Activated CD4-positive, alpha-beta memory T cell treated with anti-CD3 and anti-CD28 coated beads for 36 hours (primary cell): ENCODE measurements at places on chromosomes 7 and 10. TPM values are rescaled to one million over a fixed set of nuclear protein-coding genes. Genes with fewer than 3 reads are reported as not detected.

Gene TRIM24
- 15.9 TPM for total RNA-seq

Gene C10orf67
- total RNA-seq: 0.07 TPM

Gene SPAM1
- not detected for total RNA-seq

Gene LMTK2
- total RNA-seq: 10.8 TPM

GRCh38 chr10:11813855-11814567 lies 9.1 kb upstream of the PROSER2 start:
- no peak for DNase-seq
- H3K27ac ChIP-seq: no peak overlapping the region
- H3K4me1 ChIP-seq: no peaks in the 10 kb centered on the region
- H3K4me3 ChIP-seq: no peak overlapping the region
- no peaks in the 10 kb centered on the region for H3K36me3 ChIP-seq

DNA sequence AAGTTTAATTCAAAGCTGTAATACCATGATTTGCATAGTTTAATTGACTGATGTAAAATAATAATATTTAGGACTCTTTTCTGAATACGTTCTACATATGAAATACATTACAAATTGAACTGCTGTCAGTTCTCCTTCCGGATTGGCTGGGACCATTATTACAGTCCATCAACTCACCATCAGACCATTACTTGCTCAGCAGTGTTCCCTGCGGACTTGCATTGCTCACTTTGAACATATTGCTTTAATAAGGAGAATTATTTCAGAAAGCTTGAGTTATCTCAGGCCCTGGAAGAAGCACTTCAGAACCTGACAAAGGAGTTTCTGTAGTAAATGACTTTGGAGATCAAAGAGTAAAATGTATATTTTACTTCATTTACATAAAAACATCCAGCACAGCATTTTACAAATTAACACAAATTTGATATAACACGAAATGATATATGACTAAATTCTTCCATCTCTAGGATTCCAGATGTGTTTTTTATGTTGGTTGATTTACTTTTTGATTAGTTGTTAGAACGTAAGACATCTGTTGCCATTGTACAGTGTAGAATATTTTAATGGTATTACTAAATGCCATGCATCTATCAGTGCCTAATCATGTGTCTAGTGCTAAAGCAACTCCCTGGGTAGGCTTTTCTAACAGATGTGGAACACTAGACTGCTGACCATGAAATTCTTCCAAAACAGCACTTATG lies 418.5 kb upstream of the SEMA3A start:
- H3K4me1 ChIP-seq: no peaks in the 10 kb centered on the region
- no peaks in the 10 kb centered on the region for H3K27me3 ChIP-seq
- no peak for DNase-seq
- H3K36me3 ChIP-seq: no peaks in the 10 kb centered on the region

GRCh38 chr7:41536122-41536872 lies 166.6 kb downstream of the INHBA start:
- H3K4me3 ChIP-seq: no peak overlapping the region
- H3K27me3 ChIP-seq: no peaks in the 10 kb centered on the region
- no peak overlapping the region for H3K27ac ChIP-seq
- no peaks in the 10 kb centered on the region for H3K36me3 ChIP-seq
- no peaks in the 10 kb centered on the region for H3K4me1 ChIP-seq

DNA sequence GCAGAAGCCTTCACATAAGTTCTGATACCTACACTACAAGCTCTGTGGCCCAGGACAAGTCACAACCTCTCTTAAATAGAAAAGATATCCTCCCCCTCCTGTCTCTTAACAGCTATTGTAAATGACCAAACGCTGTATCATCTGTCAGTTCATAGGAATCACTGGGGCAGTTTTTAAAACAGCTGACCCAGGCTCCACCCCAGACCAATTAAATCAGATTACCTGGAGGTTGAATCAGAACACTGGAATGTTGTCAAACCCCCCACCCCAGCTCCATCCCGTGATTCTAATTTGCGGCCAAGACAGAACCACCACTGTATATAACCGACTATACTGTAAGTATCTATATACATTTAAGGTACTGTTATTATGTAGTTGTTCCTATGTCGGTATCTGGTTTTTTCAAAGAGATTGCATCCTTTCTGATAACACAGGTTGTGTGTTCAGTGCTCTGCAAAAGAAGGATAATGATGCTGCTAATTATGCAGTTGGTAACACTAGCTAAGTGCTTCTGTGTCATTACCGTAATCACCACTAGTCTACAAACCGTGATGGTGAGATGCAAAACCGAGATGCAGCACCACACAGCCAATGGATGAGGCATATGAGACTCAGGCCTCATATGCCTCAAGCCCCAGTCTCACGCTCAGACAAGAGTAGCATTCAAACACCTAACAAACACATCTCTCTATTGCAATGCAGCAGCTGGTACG lies 47.4 kb downstream of the TNS3 start:
- H3K36me3 ChIP-seq: no peaks in the 10 kb centered on the region
- DNase-seq: no peak
- H3K4me1 ChIP-seq: no peaks in the 10 kb centered on the region
- H3K27me3 ChIP-seq: peaks cover 4% of the 10 kb centered on the region
- H3K27ac ChIP-seq: no peak overlapping the region
- no peak overlapping the region for H3K4me3 ChIP-seq

GRCh38 chr7:8320174-8320573 lies 58.2 kb upstream of the ICA1 start:
- H3K27ac ChIP-seq: no peak overlapping the region
- H3K27me3 ChIP-seq: peaks cover 29% of the 10 kb centered on the region
- H3K36me3 ChIP-seq: no peaks in the 10 kb centered on the region
- no peaks in the 10 kb centered on the region for H3K4me1 ChIP-seq
- no peak overlapping the region for H3K4me3 ChIP-seq
- no peak for DNase-seq

- peaks cover 16% of the 10 kb centered on the region for H3K36me3 ChIP-seq
- DNase-seq: no peak
- peaks cover 8% of the 10 kb centered on the region for H3K4me1 ChIP-seq
- no peak overlapping the region for H3K27ac ChIP-seq
- no peaks in the 10 kb centered on the region for H3K27me3 ChIP-seq
Observed at GRCh38 chr10:30990971-30991646, 40.6 kb downstream of the ZNF438 start.

DNA sequence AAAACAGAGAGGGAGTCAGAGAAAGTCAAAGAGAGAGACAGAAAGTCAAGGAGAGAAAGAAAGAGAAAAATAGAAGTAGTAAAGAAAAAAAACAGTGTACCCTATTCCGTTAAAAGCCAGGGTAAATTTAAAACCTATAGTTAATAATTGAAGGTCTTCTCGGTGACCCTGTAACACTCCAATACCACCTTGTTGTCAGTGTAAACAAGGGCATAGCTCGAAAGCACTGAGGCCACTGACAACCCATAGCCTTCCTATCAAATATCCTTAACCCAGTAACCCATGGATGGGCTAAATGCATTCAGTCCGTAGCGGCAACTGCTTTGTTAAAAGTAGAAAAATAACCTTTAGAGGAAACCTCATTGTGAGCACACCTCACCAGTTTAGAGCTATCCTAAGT lies 100.4 kb downstream of the ZNF467 start:
- no peak overlapping the region for H3K27ac ChIP-seq
- H3K4me1 ChIP-seq: peaks cover 2% of the 10 kb centered on the region
- DNase-seq: no peak
- H3K27me3 ChIP-seq: peaks cover 36% of the 10 kb centered on the region
- H3K36me3 ChIP-seq: no peaks in the 10 kb centered on the region

GRCh38 chr7:138064856-138065357 lies 11.4 kb upstream of the AKR1D1 start:
- DNase-seq: no peak
- H3K4me1 ChIP-seq: no peaks in the 10 kb centered on the region
- peaks cover 10% of the 10 kb centered on the region for H3K27me3 ChIP-seq
- no peak overlapping the region for H3K27ac ChIP-seq
